ENCODE measurements at places on chromosomes 7 and 10. TPM values are rescaled to one million over a fixed set of nuclear protein-coding genes. Genes with fewer than 3 reads are reported as not detected.

RHOBTB1 gene
- polyA plus RNA-seq: 4.3 TPM

GPC2 gene
- polyA plus RNA-seq: 0.51 TPM

EN2 gene
- polyA plus RNA-seq: 0.07 TPM

ADAMTS14 gene
- polyA plus RNA-seq: 0.13 TPM

CACNB2 gene
- 8.9 TPM for polyA plus RNA-seq

MCM7 gene
- polyA plus RNA-seq: 25.1 TPM

TMEM26 gene
- 0.06 TPM for polyA plus RNA-seq

HMX3 gene
- not detected for polyA plus RNA-seq

CDC123 gene
- polyA plus RNA-seq: 47.5 TPM

MMD2 gene
- polyA plus RNA-seq: not detected

CAV2 gene
- 56.3 TPM for polyA plus RNA-seq

MUC3A gene
- polyA plus RNA-seq: 3.5 TPM

CDK14 gene
- 7.7 TPM for polyA plus RNA-seq

SORCS1 gene
- 0.30 TPM for polyA plus RNA-seq

PHYHIPL gene
- polyA plus RNA-seq: 0.03 TPM

TRIM50 gene
- 0.15 TPM for polyA plus RNA-seq

STOX1 gene
- 0.22 TPM for polyA plus RNA-seq

ZNF736 gene
- polyA plus RNA-seq: 0.93 TPM

ANK3 gene
- 34.4 TPM for polyA plus RNA-seq

GPR22 gene
- 6.1 TPM for polyA plus RNA-seq
